Hematopoietic multipotent progenitor cell treated with erythropoietin and hydrocortisone succinate and interleukin-3 and kit ligand, for 17 days (in vitro differentiated cells): ENCODE measurements at places on chromosomes 1 and 21.

GRCh38 chr1:201501812-201502510 lies 5.0 kb downstream of the CSRP1 start:
- no peak for DNase-seq

DNA sequence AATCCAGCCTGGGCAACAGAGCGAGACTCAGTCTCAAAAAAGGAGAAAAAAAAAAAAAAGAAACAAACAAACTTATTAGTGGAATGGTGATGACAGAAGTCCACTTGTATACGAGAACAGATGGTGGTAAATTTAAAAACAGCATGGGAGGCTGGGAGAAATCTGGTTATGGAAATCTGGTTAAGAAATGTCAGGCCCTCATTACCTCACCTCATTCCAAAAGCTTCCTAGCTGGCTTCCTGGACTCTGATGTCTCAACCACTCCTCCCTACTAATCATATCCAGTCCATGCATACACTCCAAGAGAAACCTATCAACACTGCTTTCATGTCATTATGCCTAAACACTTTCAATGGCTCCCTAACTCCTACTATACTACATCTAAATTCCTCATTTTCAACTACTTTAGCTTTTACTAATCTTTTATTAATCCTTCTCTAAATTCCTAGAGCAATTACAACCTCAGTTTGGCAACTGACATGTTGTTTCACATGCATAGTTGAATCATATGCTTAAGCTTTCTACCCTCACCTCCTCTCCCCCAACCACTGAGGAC lies 52.9 kb downstream of the FOXJ3 start:
- no peak for DNase-seq

- no peak for DNase-seq
Measured at GRCh38 chr1:201365251-201365650, 12.2 kb downstream of the TNNT2 start.

- DNase-seq = no peak
Measured at GRCh38 chr1:98478121-98478520, 183.4 kb upstream of the SNX7 start.

DNA sequence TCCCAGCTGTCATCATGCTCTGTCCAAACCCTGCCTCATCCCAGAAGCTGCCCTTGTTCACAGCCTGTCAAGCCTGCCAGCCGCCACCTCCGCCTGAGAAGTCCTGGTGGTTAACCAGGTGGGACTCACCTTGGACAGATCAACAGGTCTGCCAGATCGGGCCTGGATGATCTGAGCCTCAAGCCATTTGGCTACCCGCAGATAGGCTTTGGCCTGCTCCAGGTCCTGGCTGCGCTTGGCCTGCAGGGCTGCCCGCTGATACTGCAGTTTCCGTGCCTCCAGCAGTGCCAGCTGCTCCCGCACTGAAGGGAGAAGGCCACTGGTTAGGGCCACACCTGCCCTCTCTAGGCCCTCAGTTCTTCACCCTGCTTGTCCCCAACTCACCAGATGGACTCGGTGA lies 8.6 kb downstream of the CC2D1B start:
- DNase-seq = no peak

GRCh38 chr1:224580006-224580405 lies 36.1 kb upstream of the CNIH3 start:
- no peak for DNase-seq

DNA sequence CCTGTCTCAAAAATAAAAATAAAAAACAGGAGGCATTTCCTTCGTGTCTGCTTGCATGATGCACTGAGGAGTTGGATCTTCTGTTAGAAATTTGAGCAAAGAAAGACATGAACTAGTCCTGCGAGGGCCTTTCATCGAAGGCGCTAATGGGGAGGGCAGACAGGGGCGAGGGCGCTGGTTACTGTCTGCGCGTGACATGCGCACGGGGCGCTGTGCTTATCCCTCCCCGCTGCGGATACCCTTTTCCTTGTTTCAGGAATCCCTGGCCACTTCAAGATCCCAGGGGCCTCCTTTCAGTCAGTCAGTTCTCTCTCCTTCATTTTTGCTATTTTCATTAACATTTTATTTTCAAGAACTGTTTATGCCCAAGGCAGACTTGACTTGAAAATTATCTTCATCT lies 545.8 kb downstream of the KIF26B start:
- no peak for DNase-seq

DNA sequence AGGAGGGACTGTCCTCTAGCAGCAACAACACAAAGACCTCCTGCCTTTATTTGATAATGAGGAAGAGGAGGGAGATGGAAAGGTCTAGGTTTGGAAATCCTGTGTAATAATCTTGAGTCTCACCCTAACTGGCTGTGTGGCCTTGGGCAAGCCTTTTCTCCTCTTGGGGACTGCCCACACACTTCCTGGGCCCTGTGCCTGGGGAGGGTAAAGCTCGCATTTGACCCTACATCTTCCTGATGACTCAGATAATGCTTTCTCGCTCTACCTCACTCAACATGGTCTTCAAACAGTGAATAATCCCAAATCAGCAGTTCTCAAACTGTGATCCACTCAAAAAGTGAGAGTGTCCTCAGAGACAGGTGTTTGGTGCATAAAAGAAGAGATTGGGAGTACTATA lies 81.2 kb downstream of the VWA5B1 start:
- no peak for DNase-seq

GRCh38 chr1:9659328-9659727 lies 7.8 kb downstream of the PIK3CD start:
- no peak for DNase-seq

DNA sequence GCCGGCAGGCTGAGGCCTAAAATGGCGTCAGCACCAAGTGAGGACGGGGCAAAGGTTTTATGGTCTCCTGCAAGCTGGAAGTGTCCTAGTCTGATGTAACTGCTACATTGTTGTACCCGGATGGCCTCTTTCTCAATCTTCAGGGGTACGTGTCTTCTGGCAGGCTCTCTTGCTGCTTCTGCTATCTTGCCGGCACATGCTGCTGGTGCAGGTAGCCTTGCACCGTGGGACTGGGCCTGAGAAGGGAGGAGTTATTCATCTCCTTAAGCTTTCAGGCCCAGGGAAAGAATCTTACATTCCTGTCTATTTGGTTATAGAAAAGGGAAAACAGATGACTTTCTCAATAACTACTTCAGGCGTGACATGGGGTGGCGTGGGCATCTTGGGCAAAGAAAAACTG lies 72.2 kb downstream of the ZNF678 start:
- no peak for DNase-seq

DNA sequence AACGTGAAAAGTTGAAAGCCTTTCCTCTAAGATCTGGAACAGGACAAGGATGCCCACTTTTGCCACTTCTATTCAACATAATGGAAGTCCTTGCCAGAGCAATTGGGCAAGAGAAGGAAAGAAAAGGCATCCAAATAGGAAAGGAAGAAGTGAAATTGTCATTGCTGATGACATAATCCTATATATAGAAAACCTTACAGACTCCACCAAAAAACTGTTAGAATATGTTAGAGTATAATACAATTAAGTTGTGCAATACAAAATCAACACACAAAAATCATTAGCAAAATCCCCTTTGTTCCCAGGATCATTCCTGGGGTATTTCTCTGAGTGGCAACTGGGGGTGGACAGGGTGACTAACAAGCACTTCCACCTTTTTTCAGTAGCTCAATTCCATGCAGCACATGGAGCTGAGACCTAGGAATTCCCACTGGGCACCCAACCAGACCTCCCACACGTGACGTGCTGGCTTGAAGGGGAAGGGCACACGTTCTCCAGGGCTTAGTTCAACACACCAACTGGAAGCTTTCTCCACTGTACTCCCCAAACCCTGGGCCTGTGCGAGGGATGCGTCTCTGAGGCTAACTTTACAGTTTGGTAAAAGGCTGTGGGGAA lies 9.6 kb downstream of the STUM start:
- no peak for DNase-seq

DNA sequence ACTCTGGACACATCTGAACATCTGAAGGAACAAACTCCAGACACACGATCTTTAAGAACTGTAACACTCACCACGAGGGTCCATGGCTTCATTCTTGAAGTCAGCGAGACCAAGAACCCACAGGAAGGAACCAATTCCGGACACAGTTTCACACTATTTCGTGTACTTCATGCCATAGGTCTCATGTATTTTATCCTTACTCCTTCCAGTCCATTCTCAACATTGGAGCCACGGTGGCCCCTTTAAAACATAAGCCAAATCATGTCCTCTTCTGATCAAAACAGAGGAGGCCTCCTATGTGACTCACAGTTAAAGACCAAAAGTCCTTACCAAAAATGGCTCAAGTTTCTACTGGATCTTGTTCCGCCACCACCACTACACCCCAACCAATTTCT lies 29.8 kb upstream of the RCOR3 start:
- no peak for DNase-seq

DNA sequence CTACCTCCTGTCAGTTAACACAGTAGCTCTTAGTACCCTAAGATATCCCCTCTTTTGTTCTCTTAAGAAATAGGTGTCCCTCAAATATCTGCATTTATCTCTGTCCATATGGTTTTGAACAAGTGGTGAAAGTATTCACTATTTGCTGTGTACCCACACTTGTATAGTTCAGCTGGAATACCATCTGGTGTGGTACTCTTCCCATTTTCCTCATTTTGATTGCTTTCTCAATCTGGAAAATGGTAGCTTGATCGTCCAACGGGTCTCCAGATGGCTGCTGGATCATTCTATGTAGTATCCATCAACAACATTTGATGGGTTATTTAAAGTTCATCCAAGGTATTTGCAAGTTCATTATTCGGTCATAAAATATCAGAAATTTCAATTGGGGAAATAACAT lies 100.3 kb upstream of the DPYD start:
- DNase-seq = no peak

- DNase-seq = no peak
Measured at GRCh38 chr1:69707103-69707502, 139.4 kb downstream of the LRRC7 start.
